ENCODE measurements at places on chromosomes 1 and 21. TPM values are rescaled to one million over a fixed set of nuclear protein-coding genes. Genes with fewer than 3 reads are reported as not detected.

- peak; percentile 89 for DNase-seq
These were observed 2.6 kb downstream of the E2F2 start for GRCh38 chr1:23528250-23528978.

- no peak for DNase-seq
These were observed 58.8 kb upstream of the CLDN14 start for GRCh38 chr21:36538761-36539160.

SV2A gene
- total RNA-seq, result 2.1 TPM

GRCh38 chr1:110524311-110525248 is 5.6 kb upstream of the KCNA10 start:
- DNase-seq, result peak; percentile 32

SIK1 gene
- total RNA-seq, result 43.2 TPM

GRCh38 chr21:25890001-25890400 is 155.2 kb downstream of the GABPA start:
- DNase-seq, result no peak

- peak; percentile 19 for DNase-seq
These were observed at the start of gene HTR1D for GRCh38 chr1:23217421-23218115. HTR1D (minus strand) TSS chr1:23217502; CDS start chr1:23194219, 23,283 bp downstream.

GRCh38 chr1:12810691-12811408 is 19.7 kb downstream of the PRAMEF1 start:
- DNase-seq, result no peak

- DNase-seq, result no peak
These were observed 17.7 kb downstream of the HIPK1 start for GRCh38 chr1:113946678-113947387.

DNA sequence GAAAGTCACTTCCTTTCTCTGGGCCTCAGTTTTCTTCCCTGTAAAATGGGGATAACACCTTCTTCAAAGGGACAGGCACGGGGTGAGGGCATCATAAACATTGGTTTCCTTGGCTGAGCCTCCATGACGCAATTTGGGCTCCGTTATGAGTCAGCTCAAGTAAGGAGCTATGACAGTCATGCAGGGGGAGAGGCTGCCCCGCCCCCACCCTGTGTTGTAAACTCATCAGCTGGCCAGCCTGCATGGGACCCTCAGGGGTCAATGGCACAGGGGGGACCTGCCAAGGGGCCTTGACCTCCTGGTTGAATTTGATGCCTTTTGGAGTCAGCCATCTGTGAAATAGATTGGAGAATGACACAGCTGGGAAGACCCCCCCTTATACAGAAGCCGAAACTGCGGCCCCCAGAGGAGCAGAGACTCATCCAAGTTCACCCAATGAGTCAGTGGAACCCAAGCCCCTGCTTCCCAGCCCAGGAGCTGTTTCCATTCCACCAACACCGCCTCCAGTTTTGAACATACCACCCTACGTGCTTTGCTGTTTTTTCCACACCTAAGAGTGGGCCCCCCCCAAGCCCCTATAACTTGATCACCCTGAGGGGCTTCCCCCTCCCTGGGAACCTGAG is 36.8 kb upstream of the RUNX3 start:
- no peak for DNase-seq

CFHR1 gene
- not detected for total RNA-seq

KRTAP7-1 gene
- not detected for total RNA-seq

GRCh38 chr1:41427122-41427913 is 57.2 kb downstream of the EDN2 start:
- no peak for DNase-seq

DNA sequence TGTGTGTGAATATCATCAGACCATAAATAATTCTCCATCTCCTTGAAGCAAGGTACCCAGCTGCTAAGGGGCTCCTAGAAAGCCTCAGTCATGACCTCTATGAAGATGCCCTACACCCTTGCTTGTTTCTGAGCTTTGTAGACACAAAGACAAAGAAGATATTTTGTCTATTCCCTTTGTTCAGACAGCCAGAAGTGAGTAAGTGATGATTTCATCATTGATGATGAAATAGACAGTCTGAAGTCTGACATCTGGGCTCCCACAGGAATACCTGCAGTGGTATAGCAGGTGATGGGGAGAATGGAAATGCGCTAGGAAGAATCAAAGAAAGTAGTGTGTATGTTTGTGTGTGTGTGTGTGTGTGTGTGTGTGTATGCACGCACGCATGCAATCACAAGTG is 82.2 kb upstream of the DPT start:
- no peak for DNase-seq

SPRR2A gene
- total RNA-seq, result not detected

DNA sequence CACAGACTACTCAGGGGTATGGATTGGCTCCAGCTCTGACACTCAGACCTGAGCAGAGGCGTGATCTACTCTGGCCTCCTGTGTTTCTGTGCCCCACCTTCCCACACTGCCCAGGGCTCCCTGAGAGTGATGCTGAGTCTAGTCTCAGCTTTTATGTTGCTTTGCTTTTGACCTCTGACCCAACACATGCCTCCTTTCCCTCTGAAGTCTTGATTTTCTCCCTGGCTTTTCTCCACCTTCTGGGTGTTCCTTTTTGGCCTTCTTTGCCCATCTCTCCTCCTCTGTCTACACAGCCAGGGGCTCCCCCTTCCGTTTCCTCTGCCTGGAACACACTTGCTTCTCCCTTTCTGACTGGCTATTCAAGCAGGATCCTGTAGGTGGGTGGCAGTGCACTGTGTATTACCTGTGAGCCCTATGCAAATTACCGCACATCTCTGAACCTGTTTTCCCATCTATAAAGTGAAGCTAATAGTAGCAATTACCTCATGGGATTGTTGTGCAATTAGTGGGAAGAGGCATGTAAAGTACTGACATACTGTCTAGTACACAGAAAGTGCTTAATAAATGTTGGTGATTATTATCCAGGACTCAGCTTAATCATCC is 13.7 kb upstream of the MEX3A start:
- DNase-seq, result no peak

DNA sequence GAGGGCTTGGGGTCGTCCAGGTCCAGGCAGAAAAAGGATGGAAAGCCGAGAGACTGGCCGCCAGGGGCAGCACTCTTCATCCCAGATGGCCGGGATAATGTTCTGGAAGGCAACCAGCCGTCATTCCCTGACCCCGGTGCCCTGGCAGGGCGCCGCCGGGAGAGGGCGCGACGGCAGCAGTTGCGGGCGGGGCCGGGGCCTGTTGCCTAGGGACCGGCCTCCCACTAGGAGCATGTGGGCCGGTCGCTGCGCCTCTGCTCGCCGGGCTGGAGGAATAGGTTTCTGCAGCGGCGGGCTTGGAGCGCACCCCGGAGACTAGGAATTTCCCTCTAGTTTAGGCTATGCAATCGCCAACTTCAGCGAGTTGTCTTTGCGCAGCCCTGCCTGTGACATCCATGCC is 11.0 kb downstream of the DMRTB1 start:
- peak; percentile 61 for DNase-seq

- no peak for DNase-seq
These were observed 6.9 kb downstream of the USP48 start for GRCh38 chr1:21775985-21776562.

- no peak for DNase-seq
These were observed 399.3 kb downstream of the PTPRC start for GRCh38 chr1:199038156-199038555.

RAB42 gene
- not detected for total RNA-seq

MAN1C1 gene
- 10.9 TPM for total RNA-seq

DCST2 gene
- total RNA-seq, result 1.8 TPM

GRCh38 chr1:66599899-66600737 is 66.2 kb downstream of the SGIP1 start:
- DNase-seq, result no peak

DNA sequence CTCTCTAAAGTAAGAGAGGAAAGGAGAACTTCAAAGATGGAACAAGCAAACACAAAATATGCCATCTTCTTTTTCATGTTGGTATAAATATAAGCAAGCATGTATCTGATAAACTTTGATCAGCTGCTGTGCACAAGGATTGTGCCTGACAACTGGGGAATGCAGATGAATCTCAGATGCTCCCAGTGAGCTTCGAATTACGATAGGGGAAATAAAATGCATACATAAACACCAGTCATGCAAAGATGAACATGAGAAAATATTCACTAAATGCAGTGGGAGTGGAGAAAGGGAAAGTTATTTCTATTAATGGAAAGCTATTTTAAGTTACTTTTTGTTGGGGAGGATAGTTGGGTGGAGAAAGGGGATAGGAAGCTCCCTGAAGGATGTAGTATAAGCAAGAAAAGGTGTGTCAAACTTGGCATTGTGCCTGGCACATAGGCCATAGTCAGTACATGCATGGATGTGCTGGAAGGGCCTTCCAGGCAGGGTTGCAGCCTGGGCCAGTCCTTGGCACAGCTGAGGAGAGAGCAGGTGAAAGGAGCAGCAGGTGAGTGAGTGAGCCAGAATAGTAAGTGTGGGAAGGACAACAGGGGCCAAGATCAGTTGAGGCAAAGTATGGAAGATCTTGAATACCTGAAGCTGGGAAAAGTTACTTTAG is 57.8 kb upstream of the PGD start:
- DNase-seq, result no peak

GRCh38 chr1:84665703-84666317 is 24.5 kb downstream of the SSX2IP start:
- no peak for DNase-seq

DNA sequence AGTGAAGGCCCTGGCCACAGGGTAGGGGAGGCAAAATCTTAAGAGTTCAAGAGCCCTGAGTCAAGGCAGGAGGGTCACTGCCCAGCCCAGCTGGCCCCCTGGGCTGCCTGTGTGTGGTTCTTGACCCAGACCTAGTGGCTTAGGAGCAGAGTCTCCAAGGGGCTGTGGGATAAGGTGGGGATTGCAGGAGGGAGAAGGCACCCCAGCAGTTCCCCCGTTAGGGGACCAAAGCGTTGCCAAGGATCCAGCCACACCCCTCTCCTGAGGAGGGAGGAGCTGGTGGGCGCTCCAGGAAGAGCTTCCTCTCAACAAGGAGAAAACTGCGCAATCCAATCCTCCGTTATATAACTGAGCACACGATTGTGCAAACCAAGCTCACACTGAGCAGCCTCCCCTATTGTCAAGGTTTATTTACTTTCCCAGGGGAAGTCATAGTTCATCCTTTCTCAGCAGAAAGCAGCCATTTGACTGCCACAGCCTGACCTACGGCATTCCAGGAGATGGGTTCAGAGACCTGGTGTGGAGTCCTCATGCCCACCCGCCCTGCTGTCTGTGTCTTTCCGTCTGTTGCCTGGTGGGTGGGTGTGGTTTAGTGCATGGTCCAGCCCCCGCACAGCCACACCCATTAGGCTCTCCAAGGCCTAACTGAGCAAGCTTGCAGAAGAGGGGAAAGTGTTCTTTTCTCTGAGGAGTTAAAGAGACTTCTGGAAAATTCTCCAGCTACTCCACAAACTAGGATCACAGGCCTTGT is 3.5 kb downstream of the EPHX1 start:
- DNase-seq, result peak; percentile 64

CD52 gene
- total RNA-seq, result not detected
